CD4-positive, alpha-beta T cell treated with Interleukin-17A for 4 hours (primary cell): ENCODE measurements at places on chromosomes 3 and 15.
A peak's percentile ranks its signal among the peaks of the same experiment; 100 is the strongest.

DNA sequence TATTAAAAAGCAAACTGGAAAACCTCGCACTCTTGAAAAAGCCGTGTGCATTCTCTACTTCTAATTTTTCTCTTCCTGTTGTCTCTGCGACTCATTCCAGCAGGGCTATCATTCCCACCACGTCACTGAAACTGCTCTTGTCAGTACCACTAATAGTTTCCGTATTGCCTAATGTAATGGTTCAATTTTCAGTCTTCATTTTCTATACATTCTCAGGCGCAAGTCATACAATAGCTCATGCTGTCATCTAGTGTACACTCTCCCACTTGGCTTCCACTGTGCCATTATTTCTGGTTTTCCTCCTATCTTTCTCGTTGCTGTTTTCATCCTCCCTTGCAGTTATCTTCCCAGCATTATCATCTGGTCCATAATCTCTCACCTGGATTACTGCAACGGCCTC lies 160.2 kb downstream of the SPATA16 start:
- no peak for DNase-seq

GRCh38 chr3:56342475-56342874 lies 125.8 kb downstream of the ERC2 start:
- no peak for DNase-seq

GRCh38 chr3:12150112-12150511 lies 8.6 kb downstream of the TIMP4 start:
- no peak for DNase-seq

GRCh38 chr3:131540821-131541220 lies 38.0 kb upstream of the MRPL3 start:
- DNase-seq: no peak

GRCh38 chr3:50480471-50480870 lies 23.0 kb downstream of the CACNA2D2 start:
- DNase-seq: no peak

DNA sequence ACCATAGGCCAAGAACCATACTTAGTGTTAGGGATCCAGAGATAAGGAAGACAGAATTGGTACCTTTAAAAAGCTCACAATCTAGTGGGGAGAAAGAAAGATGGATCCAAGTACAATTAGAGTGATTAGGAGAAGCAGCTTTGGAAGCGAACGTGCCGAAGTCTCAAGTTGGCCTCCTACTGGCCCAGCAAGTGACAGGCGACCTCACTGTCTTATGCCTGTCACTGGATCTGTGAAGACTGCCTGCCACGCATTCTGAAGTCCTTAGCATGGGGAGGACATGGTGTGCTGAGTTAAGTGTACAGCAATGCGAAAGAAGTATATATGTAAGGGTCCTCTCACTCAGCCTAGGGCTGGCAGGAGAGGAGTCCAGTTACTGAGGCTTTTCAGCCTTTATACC lies 141.0 kb downstream of the GABRB3 start:
- DNase-seq: no peak

GRCh38 chr3:49470714-49471420 lies 800 bp downstream of the DAG1 start:
- DNase-seq: no peak

GRCh38 chr3:168885028-168885427 lies 778.5 kb downstream of the MECOM start:
- DNase-seq: no peak

- peak; percentile 20 for DNase-seq
Measured at GRCh38 chr15:81000144-81000623, 539 bp upstream of the TLNRD1 start.

- DNase-seq: no peak
Measured at GRCh38 chr15:61128896-61129295, 100.2 kb downstream of the RORA start.

DNA sequence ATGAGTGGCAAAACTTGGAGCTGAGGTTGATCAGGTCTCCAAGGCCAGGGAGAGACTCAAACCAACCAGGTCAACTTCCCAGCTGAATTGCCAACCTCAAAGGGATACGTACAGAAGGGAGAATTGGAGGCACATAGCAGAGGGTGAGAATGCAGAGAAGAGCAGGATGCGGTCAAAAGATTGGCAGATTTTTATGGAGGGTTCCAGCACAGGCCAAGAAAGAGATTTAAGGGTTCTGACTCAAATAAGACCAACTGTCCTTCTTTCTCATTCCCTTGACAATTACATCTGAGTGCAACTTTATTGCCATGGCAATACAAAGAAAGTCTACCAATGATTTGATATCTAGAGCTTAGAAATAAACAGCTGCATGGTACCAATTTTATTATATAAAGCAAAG lies 33.2 kb downstream of the SCG5 start:
- DNase-seq: no peak

- DNase-seq: no peak
Measured at GRCh38 chr3:129672412-129672811, 65.9 kb upstream of the PLXND1 start.

DNA sequence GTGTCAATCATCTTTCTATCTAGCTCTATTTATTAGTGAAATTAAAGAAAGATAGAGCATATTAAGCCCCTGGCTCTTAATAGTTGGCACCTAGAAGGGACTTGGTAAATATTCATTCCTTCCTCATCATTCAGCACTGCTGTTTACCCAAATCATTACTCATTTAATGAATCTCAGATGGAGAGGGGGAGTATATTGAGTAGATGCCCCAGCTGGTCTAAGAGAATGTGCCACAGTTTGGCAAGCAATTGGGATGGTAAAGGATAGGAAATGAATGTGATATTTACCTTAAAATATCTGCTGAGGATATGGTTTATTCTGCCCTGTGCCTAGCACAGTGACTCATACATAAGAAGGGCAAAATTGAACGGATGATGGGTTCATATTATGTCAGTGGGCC lies 6.0 kb downstream of the IL1RAP start:
- no peak for DNase-seq

- DNase-seq: no peak
Measured at GRCh38 chr3:70985572-70985971, 598.0 kb downstream of the FOXP1 start.

DNA sequence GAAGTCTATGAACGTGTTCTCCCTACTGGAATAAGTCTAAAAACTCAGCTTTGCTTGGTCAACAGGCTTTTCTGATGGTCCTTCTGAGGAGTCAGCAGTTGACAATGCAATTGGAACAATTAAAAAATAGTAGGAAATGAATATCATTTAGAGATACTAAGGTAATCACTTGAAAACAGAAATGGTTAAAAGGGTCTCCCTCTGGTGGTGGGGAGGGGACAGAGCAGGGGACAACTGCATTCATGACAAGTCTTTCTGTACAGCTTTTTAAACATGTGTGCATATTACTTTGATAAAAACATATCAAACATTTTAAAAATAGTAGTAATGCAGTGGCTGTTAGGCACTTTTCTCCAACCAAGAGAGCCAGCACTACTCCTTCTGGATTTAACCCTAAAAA lies 119.9 kb upstream of the FHIT start:
- peak; percentile 14 for DNase-seq

- DNase-seq: no peak
Measured at GRCh38 chr3:136297826-136298225, 47.7 kb downstream of the PCCB start.

DNA sequence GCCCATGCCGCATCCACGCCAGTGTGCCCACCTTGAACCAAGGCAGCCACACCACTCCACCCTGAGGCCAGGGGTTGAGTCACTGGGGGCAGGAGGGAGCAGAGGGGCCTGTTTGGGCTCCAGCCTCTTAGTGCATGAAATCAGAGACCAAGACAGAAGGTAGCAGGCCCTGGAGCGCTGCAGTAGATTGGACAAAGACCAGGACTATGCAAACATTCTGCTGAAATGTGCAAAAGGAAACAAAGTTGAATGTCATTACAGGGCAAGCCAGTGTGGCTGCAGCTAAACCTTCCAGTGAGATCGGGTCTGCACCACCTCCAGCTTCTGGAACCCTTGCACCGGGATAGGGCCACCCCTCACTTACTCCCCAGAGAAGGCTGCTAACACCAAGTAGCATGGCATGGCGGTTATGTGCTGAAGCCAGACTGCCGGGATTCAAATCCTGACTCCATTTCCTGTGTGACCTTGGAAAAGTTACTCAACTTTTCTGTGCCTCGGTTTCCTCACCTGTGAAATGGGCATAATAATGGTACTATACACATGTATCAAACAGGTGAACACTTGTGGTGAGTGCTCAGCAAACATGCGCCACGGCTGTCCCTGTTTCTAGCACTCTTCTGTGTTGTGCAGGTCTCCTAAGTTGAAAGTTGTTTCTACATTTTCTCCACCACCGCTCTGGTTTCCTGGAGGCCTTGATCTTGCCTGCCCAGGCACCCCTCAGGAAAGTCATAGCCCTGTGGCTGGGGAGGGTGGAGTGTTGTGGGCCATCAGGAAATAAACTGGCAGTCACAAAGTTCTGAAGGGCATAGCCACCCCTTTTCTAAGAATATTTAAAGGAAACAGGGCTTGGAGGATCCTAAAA lies 25.0 kb upstream of the GP9 start:
- DNase-seq: no peak

- no peak for DNase-seq
Measured at GRCh38 chr3:46252980-46253379, 10.7 kb downstream of the CCR3 start.

DNA sequence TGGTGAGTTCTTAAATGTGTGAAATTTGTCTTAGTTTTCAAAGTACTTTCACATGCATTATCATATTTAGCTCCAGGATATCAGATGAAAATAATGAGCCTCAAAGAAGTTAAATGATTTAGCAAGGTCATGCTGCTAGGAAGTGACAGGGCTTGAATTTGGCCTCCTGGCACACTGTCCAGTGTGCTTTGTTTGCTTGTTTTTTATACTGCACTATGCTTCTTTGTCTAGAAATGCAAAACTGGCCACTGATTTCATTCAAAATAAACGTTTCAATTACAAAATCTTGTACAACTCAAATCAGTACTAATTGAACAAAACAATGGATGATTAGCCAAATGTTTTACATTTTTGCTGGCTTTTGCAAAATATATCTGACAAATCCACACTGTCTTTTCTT lies 583.3 kb upstream of the CBLB start:
- DNase-seq: no peak

DNA sequence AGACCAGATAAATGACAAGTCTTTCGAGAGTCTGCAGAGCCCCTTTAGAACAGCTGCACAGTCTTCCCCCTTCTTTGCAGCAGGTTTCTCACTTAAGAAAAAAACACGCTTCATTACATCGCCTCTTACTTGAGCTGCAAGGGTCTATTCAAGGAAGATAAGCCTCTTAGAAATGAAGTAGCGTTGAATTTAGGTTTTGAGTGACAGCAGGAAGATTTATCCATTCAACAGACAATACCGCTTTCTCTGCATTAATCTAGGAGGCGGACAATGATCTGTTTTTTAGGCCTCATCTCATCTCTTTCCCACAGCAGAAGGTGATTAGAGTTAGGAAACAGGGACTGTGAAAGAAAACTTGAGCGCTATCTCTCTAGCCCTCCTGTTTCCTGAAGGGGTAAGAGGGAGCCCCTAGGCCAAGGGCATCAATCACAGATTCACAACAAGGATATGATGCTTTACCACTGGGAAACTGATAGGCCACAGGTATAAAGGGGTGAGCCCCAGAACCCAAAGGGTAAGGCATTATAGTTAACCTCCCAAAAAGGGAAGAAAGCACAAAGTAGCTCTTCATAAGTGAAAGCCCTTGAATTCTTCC lies 84.3 kb downstream of the MECOM start:
- no peak for DNase-seq

DNA sequence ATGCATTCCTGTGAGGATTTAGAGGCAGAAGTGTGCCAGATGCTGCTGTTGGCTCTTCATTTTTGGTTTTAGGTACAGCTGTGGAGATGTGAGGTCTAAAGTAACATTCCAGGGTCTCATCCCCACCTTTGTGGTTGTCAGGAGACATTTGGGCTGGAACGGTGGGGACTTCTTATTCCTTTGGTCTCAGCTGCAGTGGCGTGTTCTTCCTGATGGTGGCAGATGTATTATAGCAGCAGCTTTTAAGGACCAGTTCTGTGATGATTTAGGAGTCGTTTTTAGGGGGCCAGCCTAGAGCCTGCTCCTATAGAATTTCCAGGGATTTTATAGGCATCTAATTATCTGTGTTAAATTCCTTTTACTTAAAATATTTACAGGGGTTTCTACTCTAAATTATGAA lies 221.0 kb upstream of the EOMES start:
- DNase-seq: peak; percentile 6

DNA sequence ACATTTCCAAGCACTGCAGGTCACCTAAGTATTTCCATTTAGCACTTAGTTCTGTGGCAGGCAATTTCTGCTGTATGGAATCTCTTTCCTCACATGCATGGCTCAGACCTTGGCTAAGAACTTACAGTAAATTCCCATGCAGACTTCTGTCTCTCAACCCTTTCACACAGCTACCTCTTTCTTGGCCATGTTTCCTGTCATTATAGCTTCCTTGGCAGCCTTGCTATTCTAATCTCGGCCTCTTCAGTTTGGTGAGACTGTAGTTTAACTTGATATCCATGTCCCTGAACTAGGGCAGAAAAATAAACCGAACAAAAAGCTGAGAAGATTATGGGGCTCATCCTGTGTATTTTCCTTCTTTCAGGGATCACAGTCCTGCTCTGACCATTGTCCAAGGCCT lies 96.0 kb downstream of the SPATA16 start:
- DNase-seq: no peak

GRCh38 chr3:12440927-12441714 lies 43.2 kb upstream of the TSEN2 start:
- DNase-seq: no peak

DNA sequence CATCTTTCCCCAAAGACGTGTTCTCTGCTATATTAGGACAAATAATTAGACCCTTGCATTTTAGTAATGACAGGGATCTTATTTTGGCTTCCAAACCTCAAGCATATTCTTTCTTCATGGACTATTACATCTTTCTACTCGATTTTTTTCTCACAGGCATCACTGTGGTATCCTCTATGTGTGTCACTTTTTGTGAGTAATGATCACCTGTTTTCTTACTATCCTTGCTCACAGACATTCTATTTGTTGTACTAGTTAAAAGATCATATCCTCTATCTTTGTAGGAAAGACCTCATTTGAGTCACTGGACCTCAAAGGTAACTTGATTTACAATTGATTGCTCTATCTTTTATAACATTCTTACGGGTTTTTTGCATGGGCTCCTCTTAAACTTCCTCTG lies 6.8 kb downstream of the C3orf80 start:
- DNase-seq: no peak

DNA sequence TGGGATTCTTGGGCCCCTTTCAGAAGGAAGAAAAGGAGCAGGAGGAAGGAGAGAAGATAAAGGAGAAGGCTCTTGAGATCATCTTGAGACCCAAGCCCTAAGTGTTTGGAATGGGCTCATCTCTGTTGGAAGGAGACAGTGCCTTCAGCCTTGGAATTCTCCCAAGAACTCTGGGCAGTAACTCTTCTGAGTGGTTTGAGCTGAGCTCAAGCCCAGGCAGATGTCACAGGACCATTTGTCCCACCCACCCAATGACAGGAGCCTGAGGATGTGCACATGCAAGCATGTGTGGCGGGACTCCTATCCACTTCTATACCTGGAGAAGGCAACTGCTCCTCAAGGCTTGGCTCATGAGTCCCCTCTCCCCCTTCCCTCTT lies 14.6 kb upstream of the TMEM40 start:
- no peak for DNase-seq

- no peak for DNase-seq
Measured at GRCh38 chr15:98860281-98861041, 147.1 kb downstream of the PGPEP1L start.
